ENCODE measurements at places on chromosomes 3 and 15.

DNA sequence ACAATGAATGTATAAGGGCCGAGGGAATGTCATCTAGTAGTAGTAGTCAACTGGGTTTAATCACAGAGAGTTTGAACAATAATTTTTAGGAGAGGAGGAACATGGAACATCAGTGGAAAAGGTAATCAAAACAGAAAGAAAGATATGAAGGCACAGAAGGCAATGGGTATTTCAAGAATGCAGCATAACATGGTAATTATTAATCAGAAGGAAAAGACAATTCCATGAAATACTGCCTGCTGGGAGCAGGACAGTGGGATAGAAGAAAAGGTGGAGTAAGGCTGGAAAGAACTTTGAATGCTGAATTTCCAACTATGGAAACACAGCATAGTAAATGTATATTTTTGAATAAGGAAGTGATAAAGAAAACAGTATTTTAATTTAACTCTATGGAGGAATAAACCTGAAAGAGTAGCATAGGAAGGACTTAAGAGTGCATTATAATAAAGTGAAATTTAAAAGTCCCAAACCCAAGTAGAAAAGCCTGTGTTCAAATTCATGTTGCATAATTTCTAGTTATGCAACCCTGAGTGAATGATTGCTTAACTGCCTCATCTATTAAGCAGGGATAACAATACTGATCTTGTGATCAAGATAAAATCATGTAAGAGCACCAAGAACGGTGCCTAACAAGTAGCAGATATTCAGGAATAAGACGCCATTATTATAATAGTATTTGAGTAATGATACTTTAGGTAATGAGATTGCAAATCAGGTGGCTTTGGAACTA lies 357.7 kb downstream of the TBC1D5 start:
- no peak for DNase-seq

DNA sequence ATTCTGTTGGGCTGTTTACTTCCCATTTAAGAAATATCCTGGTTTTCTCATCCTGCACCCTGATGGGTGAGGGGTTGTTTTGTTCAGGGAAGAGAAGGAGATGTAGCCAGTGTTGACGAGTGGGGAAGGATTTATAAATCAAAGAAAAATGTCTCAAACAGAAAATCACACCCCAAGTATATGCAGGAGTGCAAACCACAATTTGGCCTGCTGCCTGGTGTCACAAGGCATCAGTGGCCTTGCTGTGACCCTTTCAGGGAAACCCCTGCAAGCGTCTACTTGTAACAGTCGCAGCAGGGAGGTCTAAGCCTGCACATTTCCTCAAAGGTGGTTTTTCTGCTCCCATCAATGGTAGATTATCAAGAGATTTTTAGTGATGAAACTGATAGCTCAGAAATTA lies 132.6 kb upstream of the LRRN1 start:
- DNase-seq: peak; percentile 85

GRCh38 chr3:30253832-30254231 lies 352.6 kb upstream of the TGFBR2 start:
- no peak for DNase-seq

DNA sequence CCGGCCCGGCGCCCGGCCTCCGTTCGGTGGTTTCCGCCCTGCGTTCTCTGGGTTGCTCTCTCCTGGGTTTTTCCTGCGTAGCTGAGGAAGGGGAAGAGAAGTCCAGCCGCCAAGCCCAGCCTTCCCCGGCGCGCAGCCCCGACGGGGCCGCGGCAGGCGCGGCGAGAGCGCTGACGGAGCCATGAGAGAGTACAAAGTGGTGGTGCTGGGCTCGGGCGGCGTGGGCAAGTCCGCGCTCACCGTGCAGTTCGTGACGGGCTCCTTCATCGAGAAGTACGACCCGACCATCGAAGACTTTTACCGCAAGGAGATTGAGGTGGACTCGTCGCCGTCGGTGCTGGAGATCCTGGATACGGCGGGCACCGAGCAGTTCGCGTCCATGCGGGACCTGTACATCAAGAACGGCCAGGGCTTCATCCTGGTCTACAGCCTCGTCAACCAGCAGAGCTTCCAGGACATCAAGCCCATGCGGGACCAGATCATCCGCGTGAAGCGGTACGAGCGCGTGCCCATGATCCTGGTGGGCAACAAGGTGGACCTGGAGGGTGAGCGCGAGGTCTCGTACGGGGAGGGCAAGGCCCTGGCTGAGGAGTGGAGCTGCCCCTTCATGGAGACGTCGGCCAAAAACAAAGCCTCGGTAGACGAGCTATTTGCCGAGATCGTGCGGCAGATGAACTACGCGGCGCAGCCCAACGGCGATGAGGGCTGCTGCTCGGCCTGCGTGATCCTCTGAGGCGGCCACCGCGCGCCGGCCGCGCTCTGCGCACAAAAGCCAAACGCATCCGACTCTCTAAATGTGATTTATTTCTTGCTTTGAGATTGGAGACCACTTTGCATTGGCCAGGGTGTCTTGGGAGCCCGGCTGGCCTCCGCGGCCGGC lies 727 bp downstream of the RAP2B start:
- DNase-seq: no peak

DNA sequence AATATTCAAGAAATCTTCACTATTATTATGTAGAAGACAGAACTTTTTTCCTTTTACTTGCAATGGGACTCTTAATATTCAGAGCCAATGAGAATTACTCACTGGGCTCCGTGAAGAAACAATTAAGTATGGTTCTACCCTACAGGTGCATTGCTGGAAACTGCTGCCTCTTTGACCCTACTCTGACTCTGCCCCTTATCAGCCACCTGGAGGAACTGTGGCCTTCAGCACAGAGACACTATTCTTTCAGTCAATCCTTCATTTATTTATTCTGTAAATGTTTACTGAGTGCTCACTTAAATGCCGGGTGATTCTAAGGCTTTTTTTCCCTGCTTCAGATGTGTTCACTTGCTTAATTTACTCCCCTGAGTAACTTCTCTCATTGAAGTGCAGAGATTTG lies 163.2 kb downstream of the SYNPR start:
- DNase-seq: no peak

GRCh38 chr15:69780981-69781380 lies 316.7 kb downstream of the TLE3 start:
- no peak for DNase-seq

GRCh38 chr15:100988857-100989256 lies 69.7 kb downstream of the LRRK1 start:
- DNase-seq: no peak

- no peak for DNase-seq
Observed at GRCh38 chr15:63436341-63436740, 54.7 kb upstream of the CA12 start.

DNA sequence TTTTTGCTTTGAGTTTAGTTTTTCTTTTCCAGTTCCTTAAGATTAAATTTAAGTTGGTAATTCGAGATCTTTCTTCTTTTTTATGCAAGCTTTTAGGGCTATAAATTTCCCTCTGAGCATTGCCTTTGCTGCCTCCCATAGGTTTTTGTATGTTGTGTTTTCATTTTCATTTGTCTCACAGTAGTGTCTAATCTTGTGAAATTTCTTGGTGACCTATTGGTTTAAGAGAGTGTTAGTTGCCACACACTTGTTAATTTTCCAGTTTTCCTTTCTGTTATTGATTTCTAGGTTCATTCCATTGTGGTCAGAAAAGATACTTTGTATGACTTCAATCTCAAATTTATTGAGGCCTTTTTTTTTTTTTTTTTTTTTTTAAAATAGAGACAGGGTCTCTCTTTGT lies 18.3 kb upstream of the IL20RB start:
- no peak for DNase-seq

DNA sequence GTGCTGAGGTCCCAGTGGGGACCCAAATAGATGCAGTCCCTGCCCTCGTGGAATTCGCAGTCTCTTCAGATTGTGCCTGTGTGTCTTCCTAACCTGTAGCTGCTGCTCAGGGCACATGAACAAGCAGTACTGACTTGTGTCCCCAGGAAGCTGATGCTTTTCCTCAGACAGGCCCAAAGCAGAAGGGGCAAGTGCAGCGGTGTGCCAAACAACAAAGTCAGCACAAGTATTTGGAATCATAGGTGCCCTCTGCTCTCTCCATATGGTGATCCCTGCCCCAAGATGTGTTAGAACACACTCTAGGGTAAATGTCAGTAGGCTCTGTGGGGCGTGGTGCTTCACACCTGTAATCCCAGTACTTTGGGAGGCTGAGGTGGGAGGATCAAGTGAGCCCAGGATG lies 21.9 kb downstream of the BHLHE40 start:
- DNase-seq: no peak

DNA sequence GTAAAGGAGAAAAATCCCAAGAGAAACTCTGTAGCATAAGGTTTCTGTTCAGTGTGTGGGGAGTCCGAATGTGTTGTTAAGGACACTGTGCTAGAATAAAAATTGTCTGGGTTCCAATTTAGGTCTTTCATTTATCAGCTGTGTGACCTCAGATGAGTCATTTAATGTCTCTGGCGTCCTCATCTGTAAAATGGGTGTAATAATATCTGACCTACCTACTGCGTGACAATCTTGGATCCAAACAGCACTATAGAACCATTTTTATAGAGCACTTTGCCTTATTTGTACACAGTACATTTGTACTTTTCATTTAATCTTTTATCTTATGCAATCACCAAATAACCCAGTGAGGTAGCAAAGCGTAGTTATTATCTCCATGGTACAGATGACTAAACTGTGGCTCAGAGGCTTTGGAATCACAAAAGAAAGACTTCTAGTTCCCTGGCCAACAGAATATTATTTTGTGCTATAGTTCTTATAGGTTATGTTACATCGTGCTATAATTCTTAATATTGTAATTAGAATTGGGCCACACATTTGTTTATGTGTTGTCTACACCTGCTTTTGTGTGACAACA lies 46.6 kb upstream of the TNIK start:
- DNase-seq: no peak

- no peak for DNase-seq
Observed at GRCh38 chr3:7112523-7113056, 251.7 kb downstream of the GRM7 start.

GRCh38 chr15:62109437-62109836 lies 42.7 kb downstream of the C2CD4A start:
- no peak for DNase-seq

GRCh38 chr3:184806567-184807271 lies 5.2 kb upstream of the VPS8 start:
- DNase-seq: no peak

DNA sequence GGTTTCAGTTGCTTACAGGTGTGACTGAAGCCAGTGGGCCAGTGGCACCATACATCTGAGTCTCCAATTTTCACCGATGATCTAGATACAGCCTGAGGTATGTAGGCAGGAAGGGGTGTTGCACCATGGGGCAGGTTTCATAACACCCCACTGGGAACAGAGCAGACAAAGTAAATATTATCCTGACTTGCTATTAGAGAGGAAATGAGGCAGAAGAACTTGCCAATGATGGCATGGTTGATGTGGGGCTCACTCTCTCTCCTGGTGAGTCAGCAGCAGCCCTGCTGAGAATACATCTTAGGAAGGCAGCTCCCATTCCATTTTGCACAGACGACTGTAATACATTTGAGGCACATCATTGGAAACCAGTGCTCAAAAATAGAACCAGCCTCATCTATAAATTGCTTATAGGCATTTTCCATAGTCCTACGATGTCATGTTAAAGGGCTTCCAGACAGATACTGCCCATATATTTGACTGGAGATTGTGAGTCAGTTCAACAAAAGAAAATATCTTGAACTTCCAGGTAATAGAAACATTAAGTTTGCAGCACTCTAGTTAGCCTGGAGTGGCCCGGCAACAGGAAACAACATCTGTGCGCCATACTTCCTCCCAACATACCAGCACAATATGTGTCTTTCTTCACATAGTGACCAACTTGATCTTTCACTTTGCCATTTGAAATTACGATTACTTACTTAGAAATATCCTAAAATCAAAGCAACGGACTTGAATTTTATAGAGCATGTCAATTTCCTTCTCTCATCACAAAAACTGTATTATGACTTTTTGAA lies 175.5 kb downstream of the NECTIN3 start:
- peak; percentile 9 for DNase-seq

DNA sequence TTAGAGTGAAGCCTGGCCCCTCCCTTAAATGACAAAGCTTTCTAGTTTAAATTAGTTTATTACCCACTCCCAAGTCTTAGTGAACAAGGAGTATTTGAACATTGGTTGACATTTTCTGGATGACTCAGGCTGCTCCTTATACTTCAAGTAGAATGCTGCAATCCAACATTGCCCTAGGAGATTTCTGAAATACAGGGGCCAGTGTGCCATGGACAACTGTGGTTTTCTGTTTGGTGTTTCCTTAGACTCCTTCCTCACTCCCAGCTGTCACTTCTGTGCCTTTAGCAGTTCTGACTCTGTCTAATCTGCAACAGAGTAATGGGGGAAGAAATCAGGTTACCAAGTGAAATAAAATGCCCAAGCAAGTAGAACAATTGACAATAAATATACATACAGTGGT lies 116.1 kb upstream of the P2RY1 start:
- DNase-seq: no peak

GRCh38 chr3:178459038-178459410 lies 77.2 kb upstream of the KCNMB2 start:
- no peak for DNase-seq

DNA sequence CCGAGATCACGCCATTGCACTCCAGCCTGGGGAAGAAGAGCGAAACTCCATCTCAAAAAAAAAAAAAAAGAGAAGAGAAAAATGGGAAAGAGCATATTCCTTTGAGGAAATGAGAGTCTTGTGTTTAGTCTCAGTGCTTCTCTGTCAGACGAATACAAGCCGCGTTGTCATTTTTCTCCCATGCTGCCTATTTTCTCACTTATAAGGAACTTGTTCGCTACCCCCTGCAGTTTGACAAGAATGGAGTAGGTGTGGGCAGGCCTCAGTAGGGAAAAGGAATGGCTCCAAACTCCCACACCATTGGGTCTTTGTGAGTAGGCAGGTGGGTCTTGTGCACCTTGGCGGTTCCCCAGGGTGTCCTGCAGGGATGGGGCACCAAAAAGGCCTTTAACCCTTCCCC lies 6.5 kb downstream of the GPR160 start:
- DNase-seq: no peak

GRCh38 chr3:178198329-178198728 lies 337.9 kb upstream of the KCNMB2 start:
- DNase-seq: no peak

DNA sequence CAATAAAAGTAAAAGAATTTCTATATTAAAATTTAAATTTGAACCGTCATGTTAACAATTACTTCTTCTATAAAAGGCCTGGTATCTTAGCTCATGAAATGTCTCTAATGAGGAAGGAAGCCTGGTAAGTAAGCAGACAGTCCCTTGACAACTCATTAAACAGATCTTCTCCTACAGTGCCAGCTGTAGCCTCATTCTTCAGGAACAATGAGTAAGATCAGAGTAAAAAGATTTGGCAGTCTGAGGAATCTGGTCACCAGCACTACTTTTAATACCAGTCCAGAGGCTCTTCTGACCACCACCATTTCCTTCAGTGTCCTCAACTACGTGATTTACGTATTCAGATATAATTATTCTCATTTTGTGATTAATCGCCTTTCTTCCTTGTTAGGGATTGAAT lies 955.0 kb upstream of the ALCAM start:
- no peak for DNase-seq

- DNase-seq: no peak
Observed at GRCh38 chr3:124599147-124599765, 131.0 kb upstream of the UMPS start.

GRCh38 chr3:141366285-141367037 lies 1.8 kb upstream of the ZBTB38 start:
- DNase-seq: no peak
